SK-N-SH (cell line): ENCODE measurements at places on chromosomes 7 and 10. TPM values are rescaled to one million over a fixed set of nuclear protein-coding genes. Genes with fewer than 3 reads are reported as not detected.

- no peak for DNase-seq
- H3K4me1 ChIP-seq: peaks cover 11% of the 10 kb centered on the region; the same call in 1 of the 2 replicates
- no peak overlapping the region for H3K4me3 ChIP-seq
- H3K36me3 ChIP-seq: peaks cover 8% of the 10 kb centered on the region; the same call in 1 of the 2 replicates
Measured at GRCh38 chr7:65800890-65801341, 72.0 kb upstream of the VKORC1L1 start.

- DNase-seq: no peak
- no peak overlapping the region for H3K27ac ChIP-seq
Measured at GRCh38 chr7:8117195-8117594, 144.8 kb downstream of the ICA1 start.

DNA sequence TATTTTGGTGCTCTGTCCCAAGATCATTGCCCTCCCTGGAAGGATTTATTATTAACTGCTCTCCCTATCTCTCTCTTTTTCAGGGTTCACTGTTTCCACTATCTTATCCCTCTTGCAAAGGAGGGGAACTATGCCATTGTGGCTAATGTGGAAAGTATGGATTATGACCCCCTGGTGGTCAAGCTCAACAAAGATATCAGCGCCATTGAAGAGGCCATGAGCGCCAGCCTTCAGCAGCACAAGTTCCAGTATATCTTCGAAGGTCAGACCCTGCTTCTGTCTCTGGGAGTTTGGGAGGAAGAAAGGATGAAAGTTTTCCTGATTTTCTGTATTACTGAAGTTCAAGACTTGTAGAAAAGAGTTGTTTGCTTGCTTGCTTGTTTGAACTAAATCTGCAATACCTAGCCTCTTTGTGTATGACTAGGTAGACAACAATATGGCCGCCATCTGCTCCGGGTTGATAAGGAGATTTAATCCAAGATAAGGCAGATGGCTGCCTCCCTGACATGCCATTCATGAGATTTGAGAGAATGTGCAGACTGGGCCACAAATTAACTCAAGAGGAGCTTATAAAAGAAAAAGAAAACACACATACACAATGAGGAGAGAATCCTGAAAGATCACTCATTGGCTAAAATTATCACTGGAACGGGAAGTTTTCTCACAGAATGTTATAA lies 122.2 kb upstream of the LRGUK start:
- no peak for DNase-seq
- peak overlapping the region; percentile 86 for H3K27ac ChIP-seq
- H3K4me1 ChIP-seq: peaks cover 21% of the 10 kb centered on the region
- no peaks in the 10 kb centered on the region for H3K27me3 ChIP-seq

- H3K27me3 ChIP-seq: no peaks in the 10 kb centered on the region
- DNase-seq: no peak
- no peak overlapping the region for H3K27ac ChIP-seq
Measured at GRCh38 chr10:74406006-74406405, 255.0 kb downstream of the ADK start.

GRCh38 chr7:79091011-79091410 lies 362.5 kb downstream of the MAGI2 start:
- no peak for DNase-seq
- no peaks in the 10 kb centered on the region; the same call in 1 of the 2 replicates for H3K4me1 ChIP-seq
- H3K27ac ChIP-seq: no peak overlapping the region
- no peaks in the 10 kb centered on the region for H3K36me3 ChIP-seq
- no peak overlapping the region for H3K4me3 ChIP-seq

DNA sequence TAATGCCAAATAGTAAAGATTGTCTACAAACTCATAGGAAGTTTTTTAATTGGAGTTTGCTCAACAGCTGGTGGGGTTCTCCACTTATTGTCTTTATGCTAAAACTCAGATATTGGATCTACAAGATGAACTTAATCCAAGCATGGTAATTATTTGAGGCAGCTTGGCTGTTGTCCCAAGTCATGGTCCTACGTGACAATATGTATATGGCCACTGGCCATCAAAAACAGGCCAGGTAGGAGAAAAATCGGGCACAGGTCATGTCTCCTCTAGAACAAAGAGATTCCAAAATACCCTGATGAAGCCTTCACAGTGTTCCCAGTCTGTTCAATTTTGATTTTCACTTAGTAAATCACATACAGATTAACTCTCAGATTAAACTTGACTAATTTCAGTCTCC lies 606.4 kb downstream of the TNS3 start:
- no peaks in the 10 kb centered on the region for H3K27me3 ChIP-seq
- no peak for DNase-seq
- H3K36me3 ChIP-seq: no peaks in the 10 kb centered on the region
- H3K4me3 ChIP-seq: no peak overlapping the region
- H3K4me1 ChIP-seq: no peaks in the 10 kb centered on the region

DNA sequence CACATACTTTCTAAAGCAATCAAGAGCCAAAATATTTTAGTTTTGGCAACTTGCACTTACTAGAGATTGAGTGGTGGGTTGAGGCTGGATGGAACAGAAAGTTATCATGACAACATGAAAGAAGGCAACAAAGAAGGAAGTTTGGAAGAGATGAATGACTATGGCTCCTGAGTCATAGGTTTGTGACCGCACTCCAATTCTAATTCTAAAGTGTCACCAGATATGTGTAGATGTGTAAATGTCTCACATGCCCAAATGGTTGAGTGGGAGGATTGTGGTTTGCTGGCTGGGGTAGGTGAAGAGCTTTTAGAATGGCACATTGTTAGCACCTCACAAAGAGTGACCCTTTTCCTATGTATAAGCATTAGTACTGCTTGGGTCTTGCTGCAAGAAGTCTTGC lies 20.2 kb downstream of the TAS2R16 start:
- H3K4me3 ChIP-seq: no peak overlapping the region
- DNase-seq: no peak

GRCh38 chr7:2521952-2522591 lies 2.5 kb downstream of the LFNG start:
- H3K27me3 ChIP-seq: no peaks in the 10 kb centered on the region
- H3K27ac ChIP-seq: no peak overlapping the region; the same call in 1 of the 2 replicates
- peaks cover 59% of the 10 kb centered on the region; the same call in 1 of the 2 replicates for H3K4me1 ChIP-seq
- DNase-seq: no peak
- H3K4me3 ChIP-seq: no peak overlapping the region
- H3K36me3 ChIP-seq: no peaks in the 10 kb centered on the region

GRCh38 chr10:91944880-91945630 lies 21.5 kb downstream of the BTAF1 start:
- no peak for DNase-seq
- no peaks in the 10 kb centered on the region for H3K4me1 ChIP-seq
- H3K4me3 ChIP-seq: no peak overlapping the region
- H3K36me3 ChIP-seq: peaks cover 14% of the 10 kb centered on the region

- H3K27ac ChIP-seq: no peak overlapping the region
- no peaks in the 10 kb centered on the region for H3K36me3 ChIP-seq
- no peak overlapping the region for H3K4me3 ChIP-seq
- no peak for DNase-seq
Measured at GRCh38 chr7:73418113-73418703, 15.4 kb upstream of the FZD9 start.

GRCh38 chr7:20954711-20955619 lies 168.3 kb upstream of the SP8 start:
- no peaks in the 10 kb centered on the region for H3K4me1 ChIP-seq
- no peak overlapping the region for H3K27ac ChIP-seq
- DNase-seq: no peak
- H3K27me3 ChIP-seq: peaks cover 9% of the 10 kb centered on the region; the same call in 1 of the 2 replicates
- no peak overlapping the region for H3K4me3 ChIP-seq
- no peaks in the 10 kb centered on the region for H3K36me3 ChIP-seq

GRCh38 chr7:131225619-131226513 lies 101.8 kb upstream of the MKLN1 start:
- no peaks in the 10 kb centered on the region for H3K36me3 ChIP-seq
- H3K27ac ChIP-seq: no peak overlapping the region
- H3K4me1 ChIP-seq: no peaks in the 10 kb centered on the region
- no peak for DNase-seq
- no peaks in the 10 kb centered on the region for H3K27me3 ChIP-seq
- H3K4me3 ChIP-seq: no peak overlapping the region

- H3K27ac ChIP-seq: no peak overlapping the region
- H3K27me3 ChIP-seq: no peaks in the 10 kb centered on the region
- H3K4me3 ChIP-seq: no peak overlapping the region
- peak; percentile 94 for DNase-seq
- H3K4me1 ChIP-seq: peaks cover 3% of the 10 kb centered on the region; the same call in 1 of the 2 replicates
- no peaks in the 10 kb centered on the region for H3K36me3 ChIP-seq
Measured at GRCh38 chr7:5450549-5451327, 27.1 kb upstream of the TNRC18 start.

- H3K36me3 ChIP-seq: no peaks in the 10 kb centered on the region
- H3K27ac ChIP-seq: no peak overlapping the region
- H3K4me1 ChIP-seq: no peaks in the 10 kb centered on the region
- H3K27me3 ChIP-seq: no peaks in the 10 kb centered on the region
- H3K4me3 ChIP-seq: no peak overlapping the region
- DNase-seq: no peak
Measured at GRCh38 chr10:117662126-117662525, 119.6 kb downstream of the EMX2 start.

DNA sequence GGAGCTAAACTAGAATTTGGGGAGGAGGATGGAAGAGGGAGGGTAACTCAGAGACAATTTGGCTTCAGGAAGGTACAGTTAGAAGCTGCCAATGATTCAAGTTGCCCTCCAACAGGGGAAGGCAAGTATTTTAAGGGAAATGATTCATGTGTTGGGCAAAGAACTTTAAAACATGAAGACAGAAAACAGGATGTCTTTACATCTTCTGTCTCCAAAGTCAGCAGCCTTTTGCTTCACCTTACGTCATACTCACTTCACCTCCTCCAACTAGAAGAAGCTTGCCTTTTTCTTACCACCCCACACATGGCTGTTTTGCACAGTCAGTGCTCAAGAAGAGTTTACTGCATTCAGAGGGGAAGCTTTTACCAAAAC lies 36.1 kb downstream of the PPP1R3C start:
- H3K27ac ChIP-seq: peak overlapping the region; percentile 86
- H3K4me1 ChIP-seq: peaks cover 39% of the 10 kb centered on the region
- H3K4me3 ChIP-seq: no peak overlapping the region
- no peak for DNase-seq
- no peaks in the 10 kb centered on the region for H3K27me3 ChIP-seq
- no peaks in the 10 kb centered on the region for H3K36me3 ChIP-seq

GRCh38 chr7:158034571-158034970 lies 553.1 kb downstream of the PTPRN2 start:
- no peaks in the 10 kb centered on the region for H3K36me3 ChIP-seq
- H3K27ac ChIP-seq: no peak overlapping the region
- no peak overlapping the region for H3K4me3 ChIP-seq
- H3K4me1 ChIP-seq: no peaks in the 10 kb centered on the region
- H3K27me3 ChIP-seq: no peaks in the 10 kb centered on the region

- no peaks in the 10 kb centered on the region for H3K27me3 ChIP-seq
- H3K4me3 ChIP-seq: no peak overlapping the region
- H3K4me1 ChIP-seq: no peaks in the 10 kb centered on the region
- H3K27ac ChIP-seq: no peak overlapping the region
- DNase-seq: no peak
Measured at GRCh38 chr7:27973625-27974024, 207.0 kb downstream of the JAZF1 start.

DNA sequence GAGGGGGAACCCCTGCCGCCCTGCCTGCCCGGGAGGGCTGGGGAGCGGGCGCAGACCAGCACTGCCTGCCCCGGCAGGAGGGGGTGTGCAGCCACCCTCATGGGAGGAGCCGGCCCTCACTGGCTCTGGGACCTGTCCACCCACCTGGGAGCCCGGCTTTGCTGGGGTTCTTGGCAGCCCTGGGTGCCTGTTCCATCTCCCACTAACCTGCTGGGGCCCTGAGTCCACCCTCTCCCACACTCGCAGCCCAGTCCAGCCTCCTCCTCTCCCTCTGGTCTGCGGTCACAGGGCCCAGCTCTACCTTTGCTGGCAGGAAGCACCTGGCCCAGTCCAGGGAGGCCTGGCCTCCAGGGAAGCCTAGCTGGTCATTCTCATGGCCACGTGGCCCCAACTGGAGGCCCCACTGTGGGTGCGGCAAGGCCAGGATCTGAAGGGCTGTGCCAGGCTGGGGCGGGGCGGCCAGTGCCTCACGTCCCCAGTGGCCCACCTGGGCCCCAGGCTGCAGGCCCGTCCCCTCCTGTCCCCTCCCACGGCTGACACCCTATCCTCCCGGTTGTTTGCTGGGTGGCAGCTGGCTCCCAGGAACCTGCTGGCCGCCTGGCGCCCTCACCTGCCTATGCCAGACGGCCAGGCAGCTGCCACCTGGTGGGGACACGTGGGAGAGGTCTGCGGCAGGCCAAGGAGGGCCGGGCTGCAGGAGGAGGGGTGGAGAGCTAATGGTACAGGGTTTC lies at the start of gene TMEM184A:
TMEM184A (minus strand) TSS at position 393 of the 731 bp plus-strand sequence. CDS start 721 bp downstream, outside the sequence.
- no peaks in the 10 kb centered on the region for H3K36me3 ChIP-seq
- DNase-seq: peak; percentile 88
- no peaks in the 10 kb centered on the region for H3K27me3 ChIP-seq
- peaks cover 14% of the 10 kb centered on the region; the same call in 1 of the 2 replicates for H3K4me1 ChIP-seq
- H3K4me3 ChIP-seq: no peak within 1 kb of the TSS

DNA sequence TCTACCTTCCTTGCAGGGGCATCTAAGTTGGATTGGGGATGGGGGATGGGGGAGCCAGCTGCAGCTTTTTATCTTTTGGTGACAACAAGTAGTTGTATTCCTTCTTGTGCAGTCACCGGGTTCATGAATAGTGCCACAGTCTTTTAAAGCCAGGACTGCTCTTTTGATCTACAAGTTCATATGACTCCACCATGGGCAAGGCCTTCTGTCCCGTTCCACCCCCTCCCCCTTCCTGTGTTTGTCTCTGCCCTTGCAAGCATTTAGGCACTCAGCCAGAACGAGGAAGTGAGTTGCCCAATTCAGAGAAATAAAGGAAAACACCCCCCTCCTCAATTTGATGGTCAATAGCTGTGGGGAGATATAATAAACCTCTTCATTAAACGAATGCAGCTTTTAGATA lies 44.8 kb upstream of the EGR2 start:
- H3K4me3 ChIP-seq: no peak overlapping the region
- DNase-seq: no peak

DNA sequence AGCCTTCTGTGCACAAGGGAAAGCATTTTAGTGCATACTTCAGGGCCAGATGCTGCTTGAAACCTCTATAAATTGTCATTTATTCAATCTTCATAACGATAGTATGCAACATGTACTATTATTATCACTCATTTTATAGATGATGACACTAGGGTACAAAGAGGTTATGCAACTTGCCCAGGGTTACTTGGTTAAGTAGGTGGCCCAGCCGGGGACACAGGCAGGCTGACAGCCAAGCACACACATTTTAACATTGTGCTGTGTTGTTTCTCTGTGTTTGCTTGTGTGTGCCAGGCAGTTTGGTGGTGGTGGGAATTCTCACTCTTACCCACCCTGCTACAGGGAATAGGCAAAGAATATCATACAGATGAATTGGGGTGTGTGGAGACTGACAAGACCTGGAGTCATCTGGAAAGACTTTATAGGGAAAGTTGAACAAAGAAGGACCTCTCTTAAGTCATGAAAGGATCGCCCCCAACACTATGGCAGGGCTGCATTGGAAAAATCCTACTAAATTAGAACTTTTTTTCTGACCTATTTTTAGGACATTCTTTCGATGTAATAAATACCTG lies 98.9 kb downstream of the MKX start:
- DNase-seq: no peak
- H3K36me3 ChIP-seq: no peaks in the 10 kb centered on the region
- no peaks in the 10 kb centered on the region; the same call in 1 of the 2 replicates for H3K27me3 ChIP-seq
- no peak overlapping the region for H3K4me3 ChIP-seq

GRCh38 chr7:90850066-90850465 lies 253.9 kb downstream of the CDK14 start:
- H3K4me3 ChIP-seq: no peak overlapping the region
- no peaks in the 10 kb centered on the region; the same call in none of the 2 replicates for H3K4me1 ChIP-seq

LIPF gene
- 0.06 and 0.07 TPM in 2 replicates for polyA plus RNA-seq

ITIH5 gene
- polyA plus RNA-seq: 0.05 and 0.07 TPM in 2 replicates

HGF gene
- polyA plus RNA-seq: 1.5 and 1.8 TPM in 2 replicates

CALD1 gene
- 299 and 303 TPM in 2 replicates for polyA plus RNA-seq

EN2 gene
- 0.02 TPM in 1 of 2 replicates, not detected in the other for polyA plus RNA-seq

CABCOCO1 gene
- 0.71 and 0.94 TPM in 2 replicates for polyA plus RNA-seq

MKRN1 gene
- polyA plus RNA-seq: 53.5 and 61.4 TPM in 2 replicates
